SJSA1 (cell line): ENCODE measurements at places on chromosomes 5 and 9. TPM values are rescaled to one million over a fixed set of nuclear protein-coding genes. Genes with fewer than 3 reads are reported as not detected.
A peak's percentile ranks its signal among the peaks of the same experiment; 100 is the strongest.

Gene GKAP1
- 0.37 and 19.0 TPM in 2 replicates for total RNA-seq

DNA sequence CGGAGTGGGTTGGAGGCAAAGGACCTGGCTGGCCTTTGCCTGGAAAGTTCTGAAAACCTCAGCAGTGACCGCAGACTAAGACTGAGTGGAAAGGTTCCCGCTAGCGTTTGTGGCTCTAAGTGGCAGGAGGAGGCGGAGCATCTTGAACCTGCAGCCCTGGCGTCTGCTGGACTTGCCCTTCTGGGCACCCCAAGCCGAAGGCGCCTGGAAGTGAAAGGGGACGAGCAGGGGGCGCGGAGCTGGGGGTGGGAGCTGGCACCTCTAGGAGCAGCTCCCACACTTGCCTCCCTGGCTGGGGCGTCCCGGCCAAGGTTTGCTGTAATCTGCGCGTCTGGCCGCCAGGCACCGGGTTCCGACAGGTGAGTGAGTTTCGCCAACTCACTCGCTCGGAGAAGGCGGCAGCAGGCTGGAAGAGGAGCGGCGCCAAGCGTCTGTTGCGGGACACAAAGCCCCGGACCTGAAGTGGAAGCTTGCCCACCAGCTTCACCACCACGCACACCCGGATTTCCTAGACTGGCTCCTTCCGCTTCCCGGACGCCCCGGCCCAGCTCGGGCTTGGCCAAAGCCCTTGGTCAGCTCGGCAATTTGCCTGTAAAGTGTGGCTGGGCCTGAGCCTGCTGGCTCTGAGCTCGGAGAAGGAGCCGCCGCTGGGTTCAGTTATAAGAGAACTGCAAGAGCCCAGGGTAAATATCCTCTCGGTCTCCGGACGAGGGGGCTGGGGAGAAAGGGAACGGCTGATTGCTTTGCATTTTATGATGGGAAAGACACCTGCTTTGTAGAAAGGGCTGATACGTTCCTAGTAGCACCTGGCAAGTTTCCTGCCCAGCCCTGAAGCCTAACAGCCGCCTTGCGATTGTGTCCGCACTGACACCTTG, at the start of gene GNA14:
Gene GNA14, minus strand, starts transcription at position 89 of the 875 bp plus-strand sequence. CDS start 529 bp downstream, outside the sequence.
- H3K4me3 ChIP-seq: no peak within 1 kb of the TSS
- H3K27ac ChIP-seq: no peak within 1 kb of the TSS
- H3K4me1 ChIP-seq: no peaks in the 10 kb centered on the region
- no peaks in the 10 kb centered on the region for H3K27me3 ChIP-seq
- no peak for DNase-seq
- H3K36me3 ChIP-seq: no peaks in the 10 kb centered on the region

DNA sequence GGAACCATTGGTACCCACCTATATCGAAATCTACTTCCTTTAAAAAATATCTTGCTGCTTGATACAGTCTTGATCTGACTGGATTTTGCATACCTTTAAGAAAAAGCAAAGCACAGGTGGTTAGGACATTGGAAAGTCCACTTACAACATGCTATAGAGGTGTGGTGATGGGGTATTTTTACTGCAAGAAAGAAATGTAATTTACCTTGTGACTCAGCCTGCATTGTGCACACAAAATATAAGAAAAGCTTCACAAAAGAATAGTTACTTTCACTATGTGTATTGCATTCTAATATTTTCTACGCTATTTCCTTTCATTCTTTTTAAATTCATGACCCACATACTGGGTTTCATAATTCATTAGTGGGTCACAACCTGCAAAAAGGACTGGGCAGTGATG, 236.2 kb upstream of the RASEF start:
- no peaks in the 10 kb centered on the region for H3K27me3 ChIP-seq
- H3K27ac ChIP-seq: no peak overlapping the region
- peaks cover 3% of the 10 kb centered on the region; the same call in 1 of the 2 replicates for H3K36me3 ChIP-seq
- H3K4me1 ChIP-seq: peaks cover 10% of the 10 kb centered on the region; the same call in 1 of the 2 replicates

GRCh38 chr9:114098021-114098935, 814 bp downstream of the KIF12 start:
- peak overlapping the region; percentile 29 for H3K4me3 ChIP-seq
- DNase-seq: no peak
- H3K27ac ChIP-seq: no peak overlapping the region
- no peaks in the 10 kb centered on the region for H3K27me3 ChIP-seq

GRCh38 chr5:40569546-40570270, 110.0 kb upstream of the PTGER4 start:
- peaks cover 20% of the 10 kb centered on the region for H3K4me1 ChIP-seq
- no peak for DNase-seq
- no peak overlapping the region for H3K4me3 ChIP-seq
- H3K27me3 ChIP-seq: no peaks in the 10 kb centered on the region
- peak overlapping the region; percentile 27 for H3K27ac ChIP-seq

Gene PCDHB13
- 1.3 and 1.7 TPM in 2 replicates for total RNA-seq

- DNase-seq: no peak
- no peak overlapping the region for H3K4me3 ChIP-seq
- H3K4me1 ChIP-seq: no peaks in the 10 kb centered on the region
- H3K27me3 ChIP-seq: no peaks in the 10 kb centered on the region
These were observed 204.3 kb downstream of the CNTLN start for GRCh38 chr9:17339156-17339555.
